ENCODE measurements at places on chromosomes 16 and 17.
A peak's percentile ranks its signal among the peaks of the same experiment; 100 is the strongest.

DNA sequence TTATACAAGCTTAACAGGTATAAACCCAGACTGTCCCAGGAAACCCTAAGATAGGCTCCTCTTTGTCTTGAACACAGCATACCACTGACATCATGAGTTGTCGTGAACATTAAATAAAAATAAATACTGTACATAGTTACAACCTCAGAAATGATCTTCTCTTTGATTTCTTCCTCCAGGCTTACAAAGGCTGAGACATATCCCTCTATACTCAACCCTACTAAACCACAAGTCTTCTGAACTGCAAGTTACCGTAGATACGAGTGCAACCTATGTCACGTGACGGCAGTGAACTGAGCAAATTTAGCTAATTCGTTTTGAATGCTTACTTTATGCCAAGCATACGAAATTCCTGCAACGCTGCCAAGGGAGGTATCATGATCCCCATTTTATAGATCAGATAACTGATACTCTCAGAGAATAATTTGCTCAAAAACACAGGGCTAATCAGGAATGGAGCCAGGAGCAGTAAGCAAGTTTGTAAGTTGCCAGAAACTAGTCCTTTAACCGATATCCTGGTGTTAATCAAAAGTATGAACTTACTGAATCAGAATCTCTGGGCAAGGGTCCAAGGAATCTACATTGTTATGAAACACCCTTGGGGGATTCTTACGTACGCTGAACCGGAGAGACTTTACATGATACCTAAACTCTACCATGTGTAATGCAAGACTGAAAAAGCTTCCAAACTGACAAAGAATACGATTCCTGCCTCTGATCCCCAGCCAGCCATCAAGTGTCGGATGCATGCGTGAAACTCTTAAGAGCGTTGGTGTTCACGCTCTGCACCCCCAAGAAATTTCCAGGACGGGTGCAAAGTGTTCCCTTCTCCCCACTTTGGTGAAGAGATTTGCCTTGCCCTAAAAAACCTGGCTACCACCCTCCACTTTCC, 106.2 kb downstream of the XYLT1 start:
- DNase-seq, result peak; percentile 78

- DNase-seq, result no peak
These were observed 244.7 kb downstream of the MRTFB start for GRCh38 chr16:14315683-14316320.

DNA sequence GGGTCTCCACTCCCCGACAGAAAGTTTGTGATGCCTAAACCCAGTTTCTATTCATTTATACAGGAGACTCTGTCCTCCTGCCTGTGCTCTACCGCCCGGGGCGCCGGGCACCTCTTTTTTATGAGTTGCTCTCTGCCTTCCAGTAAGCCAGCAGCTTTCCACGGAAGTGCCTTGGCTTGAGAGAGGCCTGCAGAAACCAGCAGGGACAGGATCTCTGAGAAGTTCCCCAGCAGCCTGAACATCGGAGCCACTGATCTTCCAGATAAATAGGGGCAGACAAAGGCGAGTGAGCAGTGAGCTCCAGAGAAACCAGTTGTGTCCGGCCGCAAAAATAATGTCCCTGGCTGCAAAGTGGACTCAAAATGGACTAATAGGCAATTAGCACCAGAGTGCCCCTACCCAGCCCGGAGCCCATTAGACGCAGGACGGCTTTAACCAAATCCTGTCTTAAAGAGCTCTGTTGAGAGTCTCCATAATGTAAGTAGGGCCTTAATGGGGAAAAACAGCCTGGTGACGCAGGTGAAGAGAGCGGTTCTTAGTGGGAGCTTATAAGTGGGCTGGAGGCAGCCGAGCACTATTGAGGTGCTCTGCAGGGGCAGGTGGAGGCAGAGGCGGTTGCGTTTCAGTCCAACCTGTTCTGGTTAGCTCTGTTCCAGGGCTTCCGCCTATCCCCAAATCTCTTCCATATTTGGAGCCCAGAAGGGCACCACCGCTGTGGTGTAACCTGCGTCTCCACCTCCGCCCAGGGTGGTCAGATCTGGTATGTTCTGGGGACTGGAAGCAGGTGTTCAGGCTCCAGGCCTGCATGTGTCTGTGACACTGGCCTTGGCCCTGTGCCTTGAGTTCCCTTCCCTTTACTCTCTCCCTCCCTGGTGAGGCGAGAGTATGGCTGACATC, 74.1 kb downstream of the NT5M start:
- DNase-seq, result no peak

GRCh38 chr17:35254107-35254773, 11.4 kb downstream of the SLFN5 start:
- DNase-seq, result no peak

GRCh38 chr16:1651974-1652312, 26.1 kb upstream of the JPT2 start:
- DNase-seq, result no peak

GRCh38 chr16:82331397-82331796, 161.4 kb upstream of the MPHOSPH6 start:
- no peak for DNase-seq

DNA sequence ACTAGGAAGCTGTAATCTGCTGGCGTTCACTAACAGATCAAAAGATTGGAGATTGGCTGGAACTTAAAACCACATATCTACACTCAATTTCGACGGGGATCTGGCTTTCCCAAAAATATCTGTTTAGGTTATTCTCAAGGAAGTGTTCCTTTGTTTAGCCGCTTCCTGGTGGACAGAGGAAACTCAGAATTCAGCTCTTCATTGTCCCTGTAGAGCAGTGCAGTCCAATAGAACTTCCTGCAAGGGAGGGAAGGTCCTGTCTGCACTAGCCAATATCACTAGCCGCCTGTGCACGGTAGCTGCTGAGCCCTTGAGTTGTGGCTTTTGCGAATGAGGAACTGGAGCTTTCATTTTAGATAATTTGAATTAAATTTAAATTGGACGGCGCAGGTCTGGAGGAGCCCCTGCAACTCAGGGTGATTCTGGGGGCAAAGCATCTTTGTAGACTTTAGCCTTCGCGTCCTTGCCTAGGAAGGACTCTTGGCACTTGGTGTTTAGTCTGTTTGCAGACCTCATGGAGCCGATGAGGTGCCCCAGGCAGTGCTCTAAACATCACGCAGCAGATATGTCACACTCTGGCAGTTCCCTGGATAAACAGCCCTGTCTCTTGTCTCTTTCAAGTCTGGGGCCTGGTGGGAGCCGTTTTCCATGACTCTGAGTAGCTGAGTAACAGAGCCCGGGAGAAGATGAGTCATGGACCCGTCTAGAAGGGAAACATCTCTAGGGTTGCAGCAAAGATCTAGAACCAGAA, 122.2 kb downstream of the CCDC182 start:
- no peak for DNase-seq

DNA sequence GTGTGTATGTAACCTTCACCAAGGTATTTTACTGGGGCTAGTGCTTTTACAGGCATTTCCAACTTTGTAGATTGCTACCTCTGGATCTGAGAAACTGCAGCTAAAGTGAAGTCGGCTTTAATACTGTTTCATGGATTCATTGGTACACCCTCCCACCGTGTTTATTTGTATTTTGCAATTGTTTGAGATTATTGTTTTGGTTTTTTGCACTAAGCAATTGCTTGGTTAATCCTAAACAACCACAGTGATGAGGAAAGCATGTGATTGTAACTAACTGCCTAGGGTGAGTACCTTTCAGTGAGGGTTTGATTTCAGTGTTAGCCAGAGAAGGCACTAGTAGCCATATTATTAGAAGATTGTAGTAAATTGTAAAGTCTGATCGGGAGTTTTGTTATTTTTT, 3.3 kb downstream of the LUC7L3 start:
- DNase-seq, result peak; percentile 17

DNA sequence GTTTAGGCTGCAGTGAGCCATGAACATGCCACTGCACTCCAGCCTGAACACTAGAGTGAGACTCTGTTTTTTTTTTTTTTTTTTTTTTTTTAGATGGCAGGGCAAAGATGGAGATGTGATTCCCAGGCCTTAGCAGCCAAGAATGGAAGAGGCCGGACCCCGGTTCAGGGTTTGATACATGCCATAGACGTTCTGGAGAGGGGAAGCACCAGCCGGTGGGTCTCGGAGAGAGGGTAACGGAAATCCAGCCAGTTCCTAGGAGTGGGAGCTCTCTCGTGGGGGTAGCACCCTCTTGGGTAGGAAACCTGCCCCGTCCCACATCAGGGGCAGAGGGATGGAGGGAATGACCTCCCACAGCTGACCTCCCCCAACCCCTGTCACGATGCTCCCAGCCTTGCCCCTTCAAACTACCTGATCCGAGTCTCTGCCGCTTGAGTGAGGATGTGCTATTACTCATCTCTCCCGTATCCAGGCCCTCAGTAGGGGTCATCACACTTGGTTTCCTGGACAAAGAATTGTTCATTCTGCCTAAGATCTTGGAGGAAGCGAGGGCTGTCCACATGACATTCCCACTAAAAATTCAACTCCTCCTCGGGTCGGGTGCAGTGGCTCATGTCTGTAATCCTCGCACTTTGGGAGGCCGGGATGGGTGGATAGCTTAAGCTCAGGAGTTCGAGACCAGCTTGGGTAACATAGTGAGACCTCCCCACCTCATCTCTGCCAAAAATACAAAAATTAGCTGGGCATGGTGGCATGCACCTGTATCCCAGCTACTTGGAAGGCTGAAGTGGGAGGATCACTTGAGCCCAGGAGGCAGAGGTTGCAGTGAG, 47.3 kb downstream of the MIS12 start:
- no peak for DNase-seq

- no peak for DNase-seq
These were observed 221.6 kb downstream of the GSG1L start for GRCh38 chr16:27841911-27842310.

DNA sequence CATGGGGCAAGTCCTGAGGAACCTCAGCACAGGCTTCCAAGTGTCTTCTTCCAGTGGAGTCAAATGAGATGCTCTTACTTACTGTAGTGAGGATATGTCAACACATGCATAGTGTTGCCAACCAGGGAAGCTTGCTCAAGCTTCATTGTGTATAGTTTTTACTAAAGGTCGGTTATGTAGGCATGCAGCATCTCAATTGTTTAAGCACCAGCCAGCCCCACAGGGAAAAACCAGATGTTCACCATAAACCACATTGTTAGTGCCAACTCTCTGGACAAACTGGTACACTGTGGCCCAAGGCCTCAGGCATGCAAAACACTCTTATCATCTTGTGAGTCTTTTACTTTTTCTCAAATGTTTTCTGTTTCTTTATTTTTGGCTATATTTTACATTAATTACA, 152.1 kb downstream of the PHKB start:
- DNase-seq, result no peak

DNA sequence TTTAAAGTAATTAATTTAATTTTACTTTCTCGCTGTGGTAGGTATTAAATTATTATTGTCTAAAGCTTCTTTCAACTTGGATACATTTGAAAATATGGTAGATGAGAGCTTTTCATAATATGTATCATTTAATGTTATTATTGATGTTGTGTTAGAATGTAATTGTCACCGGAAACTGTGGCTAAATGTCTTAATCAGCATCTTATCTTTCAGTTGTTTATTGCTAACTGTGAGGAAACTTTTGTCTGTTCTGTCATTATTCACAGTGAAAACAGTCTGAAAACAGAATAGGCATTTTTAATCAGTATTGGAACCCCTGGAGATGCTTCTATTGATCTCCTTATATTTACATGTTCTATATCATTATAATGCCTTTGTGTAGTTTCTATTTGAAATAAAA, 120.7 kb downstream of the STXBP4 start:
- peak; percentile 26 for DNase-seq

GRCh38 chr16:67254801-67255552, 6.2 kb downstream of the SLC9A5 start:
- no peak for DNase-seq

DNA sequence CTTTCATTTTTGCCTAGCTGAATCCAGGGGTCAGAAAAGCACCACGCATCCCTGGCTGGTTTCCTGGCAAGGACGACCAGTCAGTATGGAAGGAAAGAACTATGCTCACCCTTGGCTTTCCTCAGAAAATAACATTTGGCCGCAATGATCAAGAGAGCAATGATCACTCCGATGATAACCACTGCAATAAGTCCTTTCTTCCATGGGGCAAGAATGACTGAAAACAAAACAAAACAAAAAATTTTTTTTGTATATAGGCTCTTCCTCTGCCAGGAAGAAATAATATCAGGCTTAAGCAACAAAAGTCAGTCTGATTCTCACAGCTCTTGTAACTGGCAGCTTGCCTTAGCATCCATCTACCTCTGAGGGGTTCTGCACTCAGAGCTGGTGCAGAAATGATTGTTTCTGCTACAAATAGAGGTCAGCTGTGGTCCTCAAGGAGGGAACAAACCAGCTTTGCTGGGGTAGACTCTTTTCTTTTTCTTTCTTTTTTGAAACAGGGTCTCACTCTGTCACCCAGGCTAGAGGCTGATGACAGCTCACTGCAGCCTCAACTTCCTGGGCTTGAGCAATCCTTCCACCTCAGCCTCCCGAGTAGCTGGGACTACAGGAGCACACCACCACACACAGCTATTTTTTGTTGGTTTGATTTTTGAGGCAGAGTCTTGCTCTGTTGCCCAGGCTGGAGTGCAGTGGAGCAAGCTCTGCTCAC, 35.7 kb downstream of the PECAM1 start:
- no peak for DNase-seq

DNA sequence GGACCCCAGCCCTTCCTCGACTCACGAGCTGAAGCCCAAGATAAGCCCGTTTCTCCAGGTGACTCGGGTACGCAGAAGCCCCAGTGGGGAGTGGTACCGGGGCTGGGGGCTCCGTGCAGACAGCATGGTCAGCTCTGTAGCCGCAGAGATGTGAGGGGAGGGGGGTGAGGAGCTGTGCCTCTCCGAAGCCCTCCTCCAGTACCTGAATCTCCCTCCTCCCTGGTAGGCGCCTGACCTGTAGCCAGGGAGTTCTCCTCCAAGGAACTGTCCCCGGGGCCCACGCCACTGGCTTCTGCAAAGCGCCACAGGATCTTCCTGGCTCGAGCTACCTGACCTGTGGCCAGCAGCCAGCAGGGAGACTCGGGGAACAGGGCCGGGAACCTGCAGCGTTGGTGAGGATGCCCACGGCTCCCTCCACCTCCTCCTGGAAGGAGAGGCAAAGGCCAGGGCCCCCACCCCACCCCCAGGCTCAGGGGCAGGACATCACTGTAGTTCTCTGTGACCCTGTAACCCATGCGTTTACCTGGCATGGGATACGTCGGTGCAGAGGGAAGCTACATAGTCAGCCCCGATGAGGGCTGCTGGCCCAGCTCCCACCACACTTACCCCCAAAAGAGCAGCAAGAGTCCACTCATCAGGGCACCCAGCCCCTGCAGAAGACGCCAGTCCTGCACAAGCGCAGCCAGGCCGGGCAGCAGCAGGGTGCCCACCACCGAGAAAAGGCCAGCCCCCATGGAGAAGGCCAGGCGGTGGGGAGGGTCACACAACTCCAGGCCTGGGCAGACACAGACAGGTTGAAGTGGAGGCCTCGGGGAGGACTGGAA, 1.7 kb downstream of the SLC22A31 start:
- no peak for DNase-seq

DNA sequence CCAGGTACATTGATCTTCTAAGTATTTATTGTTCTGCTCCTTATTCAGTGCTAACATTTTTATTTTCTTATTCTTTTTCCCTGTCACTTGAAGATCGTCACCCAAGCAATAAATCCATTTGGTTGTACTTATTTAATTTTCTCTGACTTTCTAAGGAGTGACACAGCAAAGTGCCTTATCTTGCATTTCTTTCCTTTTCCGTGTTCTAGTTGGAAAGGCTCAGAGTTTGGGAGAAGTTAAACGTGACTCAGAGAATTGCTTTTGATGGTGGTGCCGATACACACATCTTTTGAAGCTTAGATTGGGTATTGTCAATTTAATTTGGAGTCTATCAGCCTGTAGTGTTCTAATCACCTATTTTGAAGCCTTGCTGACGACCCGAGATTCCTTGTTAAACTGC, 72.0 kb downstream of the PITPNC1 start:
- no peak for DNase-seq
